ENCODE measurements at places on chromosomes 4 and X.

DNA sequence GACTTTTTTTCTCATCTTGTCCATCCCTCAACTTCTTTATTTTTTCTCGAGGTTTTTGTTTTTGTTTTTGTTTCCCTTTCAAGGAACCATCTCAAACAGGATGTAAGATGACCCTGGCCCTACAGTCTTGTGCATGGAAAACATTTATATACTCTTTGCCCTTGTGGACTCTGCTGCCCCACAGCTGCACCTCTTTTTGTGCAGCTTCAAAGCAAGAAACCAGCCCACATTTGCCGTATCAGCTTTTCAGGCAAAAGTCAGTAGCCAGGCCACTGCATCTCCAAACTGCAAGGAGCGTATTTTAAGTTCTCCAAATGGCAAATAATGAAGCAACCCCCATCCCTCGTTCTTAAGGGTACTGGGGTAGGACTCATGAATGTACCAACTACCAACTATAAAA, 756.5 kb downstream of the C4orf33 start:
- DNase-seq = no peak

DNA sequence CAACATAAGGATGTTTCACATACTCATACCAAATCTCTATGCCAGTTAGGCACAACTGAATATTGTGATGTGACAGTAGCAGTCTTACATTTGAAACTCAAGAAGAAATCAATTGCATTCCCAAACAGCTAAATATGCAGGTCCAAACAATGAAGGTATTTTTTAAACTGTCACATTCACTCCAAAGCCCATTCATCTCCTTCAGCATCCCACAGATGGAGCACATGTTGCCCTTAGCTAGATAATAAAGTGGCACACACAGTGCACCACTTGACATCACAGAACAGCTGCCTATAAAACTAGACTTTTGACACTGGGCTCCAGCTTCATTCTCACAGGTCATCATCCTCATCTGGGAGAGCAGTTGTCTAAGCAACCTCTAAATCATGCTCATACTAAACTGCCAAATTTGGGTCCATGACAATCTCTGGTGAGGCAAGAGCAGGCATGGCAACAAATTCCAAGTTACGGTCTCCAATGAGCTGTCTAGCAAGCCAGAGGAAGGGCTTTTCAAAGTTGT, 26.2 kb upstream of the ARHGEF6 start:
- DNase-seq = no peak

DNA sequence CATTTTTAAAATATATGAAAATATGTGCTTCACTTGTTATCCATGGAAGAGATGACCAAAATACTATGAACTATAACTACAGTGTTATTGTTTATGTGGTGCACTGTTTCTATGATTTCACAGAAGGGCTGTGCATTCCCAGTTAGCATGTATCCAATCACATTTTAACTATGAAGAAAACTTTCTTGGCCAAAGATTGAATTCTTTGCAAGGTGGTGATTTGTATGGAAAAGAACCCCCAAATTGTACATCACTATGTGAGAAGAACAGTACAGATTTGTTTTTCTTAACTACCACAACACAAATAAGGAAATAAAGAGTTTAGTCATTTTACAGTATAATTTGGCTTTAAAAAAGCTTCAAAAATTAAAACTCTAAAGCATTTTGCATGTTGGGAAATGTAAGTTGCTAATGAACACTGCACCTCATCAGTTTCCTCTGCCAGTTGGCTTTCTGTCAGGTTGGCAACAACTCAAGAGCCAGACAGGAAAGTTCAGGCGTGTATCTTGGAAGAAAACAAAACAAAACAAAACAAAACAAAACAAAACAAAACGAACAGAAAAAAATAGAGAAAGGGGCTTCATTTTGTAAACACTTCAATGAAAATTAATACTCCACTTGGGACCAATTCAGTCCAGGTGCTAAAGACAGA, 237.0 kb downstream of the SCFD2 start:
- no peak for DNase-seq

DNA sequence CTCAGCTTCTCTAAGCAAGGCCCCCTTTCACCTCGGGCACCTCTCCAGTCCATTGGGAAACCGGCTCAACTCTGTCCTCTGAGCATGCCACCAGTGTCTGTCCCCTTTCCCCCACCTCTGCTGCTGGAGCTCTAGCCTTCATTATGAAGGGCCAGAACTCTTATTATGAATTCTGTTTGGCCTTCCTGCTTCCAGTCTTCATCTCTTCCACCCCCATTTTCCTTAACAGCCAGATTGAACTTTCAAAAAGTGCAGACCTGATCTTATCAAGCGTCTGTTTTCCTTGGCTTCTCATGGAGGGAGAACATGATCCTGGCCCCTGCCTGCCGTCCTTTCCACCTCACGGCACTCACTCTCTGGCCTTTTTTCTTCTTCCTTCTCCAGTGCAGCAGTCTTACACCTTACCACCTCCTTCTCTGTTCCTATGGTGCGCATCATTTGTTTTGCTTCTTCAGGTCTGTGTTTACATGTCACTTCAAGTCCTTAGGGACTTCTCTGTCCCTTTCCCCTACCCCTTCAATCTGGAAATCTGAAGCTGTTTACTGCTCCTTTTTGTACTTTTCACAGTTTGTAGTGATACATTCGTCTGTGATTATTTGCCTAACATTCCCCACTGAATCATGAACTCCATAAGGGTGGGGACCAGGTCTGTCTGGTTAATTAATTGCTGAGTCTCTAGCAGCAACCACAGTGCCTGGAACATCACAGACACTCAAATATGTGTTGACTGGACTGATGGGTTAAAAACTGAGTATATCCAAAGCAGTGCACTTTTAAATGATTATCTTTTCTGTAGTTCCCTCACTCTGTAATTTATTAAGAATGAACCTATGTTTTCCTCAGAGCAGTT, 55.8 kb downstream of the FNIP2 start:
- DNase-seq = no peak

- DNase-seq = no peak
Observed at GRCh38 chrX:21394792-21395191, 20.6 kb downstream of the CNKSR2 start.

- DNase-seq = no peak
Observed at GRCh38 chr4:89111833-89112563, 665 bp downstream of the TIGD2 start.

GRCh38 chr4:144720491-144720890, 74.5 kb downstream of the HHIP start:
- DNase-seq = no peak

DNA sequence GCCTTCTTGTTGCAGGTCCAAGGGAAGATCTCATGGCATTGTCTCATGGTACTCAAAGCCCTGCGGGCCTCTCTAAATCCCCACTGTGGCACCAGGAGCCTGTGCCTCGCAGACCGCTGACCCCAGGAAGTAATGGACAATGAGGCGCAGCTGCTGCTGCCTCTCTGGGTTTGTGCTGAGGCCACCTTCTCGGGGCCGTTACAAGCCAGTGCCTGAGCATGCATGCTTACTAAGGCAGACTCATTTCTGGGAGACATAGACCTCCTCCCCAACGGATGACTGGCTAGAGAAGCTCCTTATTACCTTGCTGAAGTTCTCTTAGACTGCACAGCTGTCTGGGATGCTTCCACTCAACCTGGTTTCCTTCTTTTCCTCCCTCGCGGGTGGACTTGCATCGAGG, 1.3 kb downstream of the BDH2 start:
- no peak for DNase-seq

DNA sequence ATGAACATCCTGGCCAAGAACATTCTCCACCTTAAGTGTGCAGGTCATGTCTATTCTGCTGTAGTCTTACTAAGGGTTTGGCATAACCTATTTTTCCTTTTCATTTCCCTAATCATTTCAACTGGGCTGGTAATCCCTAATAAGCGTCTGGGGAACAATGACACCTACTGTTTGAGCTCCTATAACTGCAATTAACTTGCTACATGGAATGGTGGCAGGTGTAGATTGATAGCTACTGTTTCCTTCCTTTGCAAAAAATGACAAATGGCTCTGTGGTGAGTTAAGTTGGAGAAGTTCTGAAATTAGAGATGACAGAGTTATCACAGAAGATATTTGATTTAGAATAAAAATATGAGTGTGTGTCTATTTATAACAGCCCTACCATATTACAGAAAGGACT, 104.5 kb upstream of the NAP1L5 start:
- no peak for DNase-seq

DNA sequence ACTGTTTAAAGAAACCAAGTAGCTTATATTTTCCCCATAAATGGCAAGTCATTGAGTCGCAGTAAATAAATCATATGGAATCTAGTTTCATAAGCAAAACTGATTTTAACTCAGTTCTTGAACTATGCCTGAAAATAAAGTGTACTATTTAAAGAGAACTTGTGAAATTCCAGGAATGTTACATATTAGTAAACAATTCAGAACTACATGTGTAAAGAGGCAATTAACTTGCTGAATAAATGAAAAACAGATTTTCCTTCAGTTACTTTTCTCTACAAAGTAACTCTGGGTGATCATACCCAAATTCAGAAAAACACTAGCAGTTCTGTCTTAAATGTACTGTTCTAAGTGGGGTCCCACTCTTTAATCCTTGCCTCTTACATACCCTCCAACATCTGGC, 236.1 kb upstream of the EDNRA start:
- DNase-seq = no peak

Measured in activated T-cell treated with anti-CD3 and anti-CD28 coated beads, Interleukin-2, amount 50 U/mL, for 1 hour (primary cell).